ENCODE measurements at places on chromosomes 6 and 20. TPM values are rescaled to one million over a fixed set of nuclear protein-coding genes. Genes with fewer than 3 reads are reported as not detected.

Gene SLC17A3
- not detected for total RNA-seq

Gene SAPCD1
- not detected for total RNA-seq

Gene MAPK14
- 24.3 TPM for total RNA-seq

Gene ASF1A
- 23.4 TPM for total RNA-seq

Gene HDGFL1
- not detected for total RNA-seq

Gene RIMS1
- total RNA-seq = 1.4 TPM

Gene SCRT2
- not detected for total RNA-seq

Gene TINAG
- 0.30 TPM for total RNA-seq

Gene SS18L1
- total RNA-seq = 10.6 TPM

Gene TTI1
- 12.5 TPM for total RNA-seq

Gene ELOVL2
- total RNA-seq = 1.3 TPM

Gene CLDN20
- not detected for total RNA-seq

DNA sequence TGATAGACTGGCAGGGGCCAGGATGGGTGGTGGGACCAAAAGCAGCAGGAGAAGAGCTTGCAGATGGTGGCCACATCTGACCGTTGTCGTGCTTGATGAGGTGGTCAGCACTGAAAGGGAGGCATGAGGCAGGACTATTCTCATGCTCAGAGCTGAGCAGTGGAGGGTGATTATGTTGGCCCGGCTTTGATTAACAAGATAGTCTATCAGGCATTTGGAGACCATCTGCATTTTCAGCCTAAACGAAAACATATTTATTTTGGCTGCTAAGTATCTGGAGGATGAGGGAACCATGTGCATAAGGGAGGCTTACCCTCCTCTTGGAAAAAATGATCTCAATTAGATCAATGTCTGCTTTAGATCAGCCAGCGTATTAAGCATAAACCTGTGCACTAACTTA, 141.6 kb upstream of the KCNK16 start:
- no peak for DNase-seq

- DNase-seq = no peak
These were observed 46.2 kb upstream of the ADIG start for GRCh38 chr20:38534756-38535155.

DNA sequence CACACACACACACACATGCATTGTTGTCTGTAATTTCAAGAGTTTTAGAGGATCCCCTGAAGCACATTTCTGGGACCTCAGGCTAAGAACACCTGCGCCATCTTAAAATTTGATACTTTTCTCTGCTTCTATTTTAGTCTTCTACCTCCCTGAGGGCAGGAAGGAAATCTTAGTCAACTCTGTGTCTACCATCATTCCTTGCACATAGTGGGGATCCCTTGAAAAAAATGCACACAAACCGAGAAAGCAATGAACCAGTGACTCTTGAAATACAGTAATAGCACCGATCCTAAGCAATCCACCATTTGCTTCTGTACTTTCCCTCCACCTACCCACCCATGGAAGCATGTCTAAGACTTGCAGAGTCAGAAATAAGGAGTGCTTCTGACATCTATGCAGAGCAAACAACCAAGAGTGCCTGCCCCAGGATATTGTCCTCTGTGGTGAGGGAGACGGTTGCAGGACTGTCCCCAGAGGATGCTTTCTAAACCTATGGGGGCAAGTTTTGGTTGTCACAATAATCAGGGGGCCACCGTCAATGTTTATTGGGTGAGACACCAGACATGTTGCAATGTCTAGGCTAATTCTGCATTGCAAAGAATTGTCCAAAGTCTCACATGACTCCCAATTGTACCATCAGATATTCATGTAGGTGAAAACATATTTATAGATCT, 208.0 kb upstream of the TAB2 start:
- DNase-seq = no peak

GRCh38 chr6:10412461-10413261, 2.2 kb downstream of the TFAP2A start:
- peak; percentile 71 for DNase-seq

GRCh38 chr6:16126056-16126455, 2.8 kb upstream of the MYLIP start:
- no peak for DNase-seq

- DNase-seq = no peak
These were observed 157.0 kb upstream of the PLN start for GRCh38 chr6:118391086-118391485.

- DNase-seq = no peak
These were observed 8.6 kb downstream of the SNPH start for GRCh38 chr20:1274485-1275311.

- DNase-seq = no peak
These were observed 34.8 kb upstream of the TFB1M start for GRCh38 chr6:155349129-155349528.

DNA sequence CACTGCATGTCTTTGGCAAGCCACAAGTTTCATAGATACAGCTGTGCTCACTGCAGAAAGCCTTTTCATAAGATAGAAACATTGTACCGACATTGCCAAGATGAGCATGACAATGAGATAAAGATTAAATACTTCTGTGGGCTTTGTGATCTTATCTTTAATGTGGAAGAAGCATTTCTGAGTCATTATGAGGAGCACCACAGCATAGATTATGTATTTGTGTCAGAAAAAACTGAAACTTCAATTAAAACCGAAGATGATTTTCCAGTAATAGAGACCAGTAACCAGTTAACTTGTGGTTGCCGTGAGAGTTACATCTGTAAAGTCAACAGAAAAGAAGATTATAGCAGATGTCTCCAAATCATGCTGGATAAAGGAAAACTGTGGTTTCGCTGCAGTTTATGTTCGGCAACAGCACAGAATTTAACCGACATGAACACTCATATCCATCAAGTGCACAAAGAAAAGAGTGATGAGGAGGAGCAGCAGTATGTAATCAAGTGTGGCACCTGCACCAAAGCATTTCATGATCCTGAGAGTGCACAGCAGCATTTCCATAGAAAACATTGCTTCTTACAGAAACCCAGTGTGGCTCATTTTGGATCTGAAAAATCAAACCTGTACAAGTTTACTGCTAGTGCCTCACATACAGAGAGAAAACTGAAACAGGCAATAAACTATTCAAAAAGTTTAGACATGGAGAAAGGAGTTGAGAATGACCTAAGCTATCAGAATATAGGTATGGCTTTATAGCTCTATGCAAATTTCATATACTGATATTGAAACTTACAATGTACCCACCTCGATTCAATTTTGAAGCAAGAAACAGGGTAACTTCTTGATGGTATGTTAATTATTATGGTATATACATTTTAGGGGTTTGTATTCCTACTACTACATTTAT, 23.9 kb upstream of the BAG2 start:
- DNase-seq = no peak

GRCh38 chr6:167995302-167995701, 2.2 kb upstream of the KIF25 start:
- no peak for DNase-seq

DNA sequence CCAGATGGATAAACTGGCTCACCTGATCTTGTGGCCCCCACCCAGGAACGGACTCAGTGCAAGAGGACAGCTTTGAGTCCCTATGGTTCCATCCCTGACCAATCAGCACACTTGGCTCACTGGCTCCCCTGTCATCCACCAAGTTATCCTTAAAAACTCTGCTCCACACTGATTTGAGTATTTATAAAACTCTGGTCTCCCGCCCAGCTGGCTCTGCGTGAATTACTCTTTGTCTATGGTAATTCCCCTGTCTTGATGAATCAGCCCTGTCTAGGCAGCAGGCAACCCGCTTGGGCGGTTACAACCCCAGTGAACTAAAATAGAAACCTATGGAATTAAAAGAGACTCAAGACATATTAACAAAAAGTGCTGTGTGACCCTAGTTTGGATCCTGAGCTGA, 38.1 kb upstream of the CD83 start:
- peak; percentile 49 for DNase-seq

- no peak for DNase-seq
These were observed 271.8 kb downstream of the PRL start for GRCh38 chr6:22024973-22025467.

DNA sequence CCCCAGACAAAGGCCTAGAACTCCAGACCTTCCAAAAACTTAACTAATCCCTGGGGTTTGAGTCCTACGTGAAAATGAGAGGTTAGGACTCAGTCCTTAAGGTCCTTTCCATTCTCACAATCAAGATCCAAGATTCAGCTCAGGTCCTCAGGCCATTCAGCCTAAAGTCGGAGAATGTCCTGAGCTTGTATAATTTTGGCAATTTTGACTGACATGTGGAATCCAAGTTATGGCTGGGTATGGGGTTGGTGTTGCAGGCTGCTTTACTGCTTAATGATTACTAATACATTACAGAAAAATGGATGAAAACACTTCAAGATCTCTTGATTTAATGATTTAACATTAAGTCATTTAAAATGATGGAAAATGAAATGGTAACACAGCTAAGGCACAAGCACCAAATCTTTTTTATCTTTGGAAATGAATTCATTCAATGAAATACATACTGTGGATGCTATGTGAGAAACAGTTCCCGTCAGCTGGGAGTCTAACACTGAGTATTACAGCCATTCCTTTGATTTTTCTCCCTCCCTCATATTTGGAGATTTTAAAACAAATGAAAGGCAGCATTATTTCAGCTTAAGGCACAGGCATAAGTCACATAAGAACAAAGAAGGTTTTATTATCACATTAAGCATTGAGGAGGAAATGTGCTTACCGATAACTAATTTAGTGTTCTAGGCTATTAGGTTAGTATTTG, 1.3 kb downstream of the ARHGAP18 start:
- no peak for DNase-seq

DNA sequence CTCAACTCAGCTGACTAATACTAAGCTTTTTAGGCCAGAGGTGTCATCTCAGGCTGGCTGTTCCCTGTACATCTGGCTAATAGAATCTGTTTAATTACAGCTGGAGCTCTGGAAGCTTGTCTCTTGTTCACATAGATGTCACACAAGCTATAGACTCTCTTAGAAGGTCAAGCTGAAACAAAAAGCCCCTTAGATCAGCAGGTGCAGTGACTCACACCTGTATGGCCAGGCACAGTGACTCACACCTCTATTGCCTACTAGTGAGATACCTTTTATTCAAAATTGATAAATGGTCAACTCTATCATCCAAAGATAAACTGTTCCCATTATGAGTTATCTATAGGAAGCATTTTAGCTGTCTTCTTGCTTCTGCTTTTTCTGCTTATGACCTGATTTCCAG, 29.9 kb upstream of the MTHFD1L start:
- DNase-seq = no peak

- peak; percentile 84 for DNase-seq
These were observed 6.8 kb upstream of the MICA start for GRCh38 chr6:31396422-31397152.

- no peak for DNase-seq
These were observed 75.5 kb downstream of the IYD start for GRCh38 chr6:150444308-150444707.

DNA sequence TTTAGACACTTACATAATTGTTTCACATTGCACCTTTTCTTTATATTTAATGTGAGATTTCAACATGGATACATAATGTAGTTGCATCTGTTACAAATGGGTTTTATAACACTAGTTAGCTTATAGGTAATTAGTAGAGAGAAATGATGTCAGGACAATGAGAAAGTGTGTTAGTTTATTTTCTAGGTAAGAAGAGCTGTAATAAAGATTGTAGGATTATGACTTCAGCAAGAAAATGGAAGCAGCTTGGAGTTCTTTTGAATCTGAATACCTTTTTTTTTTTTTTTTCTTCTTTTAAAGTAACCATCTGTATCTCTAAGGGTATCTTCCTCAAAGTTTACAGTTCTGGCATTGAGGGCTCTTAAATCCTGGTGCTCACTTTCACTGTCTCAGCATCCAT, 35.3 kb downstream of the CD2AP start:
- DNase-seq = no peak

GRCh38 chr6:110095101-110095500, 84.4 kb downstream of the WASF1 start:
- no peak for DNase-seq

- peak; percentile 51 for DNase-seq
These were observed 10.9 kb upstream of the E2F1 start for GRCh38 chr20:33697129-33697528.
